Stimulated activated CD8-positive, alpha-beta memory T cell treated with anti-CD3 and anti-CD28 coated beads, Interleukin-7, amount 100 ng/mL, for 24 hours (primary cell): ENCODE measurements at places on chromosomes 5 and 9.

DNA sequence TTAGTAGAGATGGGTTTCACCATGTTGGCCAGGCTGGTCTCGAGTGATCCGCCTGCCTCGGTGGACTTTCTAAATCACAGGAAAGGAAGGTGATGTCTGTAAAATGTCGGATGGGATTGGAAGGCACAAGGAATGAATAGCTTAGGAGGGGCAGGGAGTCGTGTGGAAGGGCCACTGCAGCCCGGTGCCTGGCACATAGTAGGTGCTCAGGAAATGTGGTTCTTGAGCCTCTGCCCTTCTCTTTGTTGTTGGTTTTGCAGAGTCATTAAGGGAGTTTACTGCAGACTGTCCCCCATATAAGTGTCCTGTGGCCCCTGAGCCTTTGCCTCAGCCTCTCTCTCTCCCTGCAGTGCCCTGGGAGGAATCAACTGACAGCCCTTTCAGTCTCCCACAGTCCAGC, 11.8 kb downstream of the NEK6 start:
- no peak for DNase-seq

DNA sequence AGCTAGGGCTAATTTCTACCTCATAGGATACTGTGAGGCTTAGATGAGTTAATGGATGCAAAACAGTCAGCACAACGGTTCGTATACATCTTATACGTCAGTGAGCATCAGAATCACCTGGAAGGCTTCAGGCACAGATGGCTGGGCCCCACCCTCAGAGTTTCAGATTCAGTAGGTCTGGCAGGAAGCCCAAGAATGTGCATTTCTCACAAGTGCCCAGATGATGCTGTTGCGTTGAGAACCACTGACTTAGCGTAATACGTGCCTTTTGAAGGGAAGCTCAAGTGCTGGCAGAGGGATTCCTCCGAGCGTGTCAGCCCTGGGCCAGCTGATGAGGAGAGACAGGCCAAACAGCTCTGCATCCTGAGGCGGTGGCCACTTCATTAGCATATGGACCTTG, 117.1 kb upstream of the WWC1 start:
- no peak for DNase-seq

GRCh38 chr5:6322163-6322713, 56.1 kb downstream of the MED10 start:
- no peak for DNase-seq

- DNase-seq: no peak
Measured at GRCh38 chr5:9479361-9479760, 66.5 kb downstream of the SEMA5A start.

- DNase-seq: no peak
Measured at GRCh38 chr9:5879419-5880181, 11.1 kb upstream of the MLANA start.

- DNase-seq: no peak
Measured at GRCh38 chr9:109286571-109286977, 34.3 kb downstream of the EPB41L4B start.

- DNase-seq: no peak
Measured at GRCh38 chr5:66642538-66642937, 46.3 kb downstream of the MAST4 start.

DNA sequence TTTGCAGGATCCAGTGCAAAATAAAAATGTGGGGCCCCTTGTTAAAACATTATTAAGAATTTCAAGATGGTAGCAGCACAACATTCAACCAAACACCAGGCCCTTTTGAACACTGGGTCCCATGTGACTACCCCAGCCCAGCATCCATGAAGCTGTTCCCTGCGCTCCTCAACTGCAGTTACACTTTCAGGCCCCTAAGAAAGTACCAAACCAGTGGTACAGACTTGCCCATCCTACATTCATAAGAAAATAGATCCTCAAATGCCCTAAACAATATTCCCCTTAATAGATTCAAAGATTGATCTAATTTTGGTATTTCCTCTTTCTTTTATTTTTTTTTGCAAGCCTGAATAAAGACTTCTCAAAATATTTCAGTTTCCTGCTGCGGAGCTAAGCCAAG, 201.7 kb downstream of the EFNA5 start:
- no peak for DNase-seq

DNA sequence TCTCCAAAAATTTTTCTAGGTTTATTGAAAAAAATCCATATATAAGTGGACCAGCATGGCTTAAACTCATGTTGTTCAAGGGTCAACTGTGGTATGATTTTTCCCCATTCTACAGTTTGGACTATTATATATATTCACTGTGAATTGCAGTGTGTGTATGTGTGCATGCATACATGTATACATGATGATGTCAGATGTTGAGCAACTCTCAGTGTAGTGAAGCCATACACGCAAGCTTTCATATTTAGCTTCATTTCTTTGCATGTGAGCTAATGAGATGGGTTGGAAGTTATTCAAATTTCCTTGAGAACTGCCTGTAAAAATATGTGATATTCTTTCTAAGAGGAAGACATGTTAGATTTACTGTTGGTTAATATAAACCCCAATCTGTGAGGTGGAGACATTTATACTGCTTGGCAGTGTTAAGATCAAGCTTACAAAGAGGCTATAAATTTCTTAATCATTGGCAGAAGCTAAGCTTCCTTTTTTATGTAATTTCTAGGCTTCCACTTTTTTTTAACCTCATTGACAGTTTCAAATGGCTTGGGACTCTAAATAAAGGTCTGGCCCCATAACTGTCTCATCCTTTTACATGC, 134.8 kb downstream of the GABRG2 start:
- no peak for DNase-seq

DNA sequence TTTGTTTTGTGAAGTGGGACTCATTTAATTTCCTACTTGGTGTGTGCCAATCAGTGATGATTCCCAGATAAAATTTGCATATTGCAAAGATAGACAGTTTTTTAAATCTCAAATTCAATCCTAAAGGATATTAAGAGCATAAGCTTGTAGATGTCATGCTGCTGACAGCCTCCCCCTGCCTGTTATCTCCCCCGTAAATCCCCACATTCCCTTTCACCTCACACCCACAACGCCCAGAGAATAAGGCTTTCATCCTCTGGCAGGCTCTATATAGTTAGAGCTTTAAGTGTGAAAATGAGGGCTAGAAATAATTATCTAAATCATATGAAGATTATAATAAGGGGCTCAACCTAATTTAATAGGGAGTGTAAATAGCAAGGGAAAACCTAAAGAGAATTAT, 265.0 kb downstream of the TRPM3 start:
- DNase-seq: no peak

GRCh38 chr5:62282064-62282463, 23.9 kb upstream of the KIF2A start:
- DNase-seq: no peak

DNA sequence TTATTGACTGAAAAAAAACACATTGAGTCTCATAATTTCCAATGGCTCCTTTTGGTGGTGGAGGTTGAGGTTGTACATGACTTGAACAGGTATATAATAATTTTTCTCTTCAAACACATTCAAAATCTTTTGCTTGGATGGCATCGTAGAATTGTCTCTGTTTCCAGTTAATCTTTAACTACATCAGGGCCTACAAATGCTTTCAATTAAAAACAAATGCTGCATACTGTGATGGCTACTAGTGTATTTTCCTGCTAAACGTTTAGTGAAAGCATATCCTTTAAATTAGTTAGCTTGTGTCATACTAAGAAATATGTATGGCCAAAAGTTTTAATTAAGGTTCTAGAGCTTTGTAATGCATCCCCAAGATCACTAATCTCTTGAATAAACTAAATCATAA, 313.8 kb downstream of the SLF1 start:
- no peak for DNase-seq

DNA sequence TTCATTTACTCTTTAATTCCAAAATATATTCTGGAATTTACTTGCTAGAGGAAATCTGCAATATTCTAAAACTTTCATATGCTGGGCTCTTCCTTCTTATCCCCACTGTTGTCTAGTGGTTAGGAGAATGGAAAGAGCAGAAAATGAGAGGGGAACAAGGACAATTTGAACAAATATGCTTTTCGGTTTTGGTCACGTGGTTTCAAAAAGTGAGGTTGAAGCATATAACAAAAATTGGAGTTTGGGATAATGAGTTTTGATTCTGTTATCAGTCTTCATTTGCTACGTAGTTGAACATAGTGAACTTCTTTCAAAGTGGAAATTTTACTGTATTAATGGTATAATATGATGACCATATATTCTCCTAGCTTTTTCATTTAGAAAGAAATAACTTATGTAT, 71.5 kb downstream of the CAMK4 start:
- DNase-seq: no peak

- no peak for DNase-seq
Measured at GRCh38 chr5:35230038-35230611, at the start of gene PRLR. Gene PRLR (minus strand): TSS chr5:35230487. CDS start chr5:35089620, 140,867 bp downstream.

DNA sequence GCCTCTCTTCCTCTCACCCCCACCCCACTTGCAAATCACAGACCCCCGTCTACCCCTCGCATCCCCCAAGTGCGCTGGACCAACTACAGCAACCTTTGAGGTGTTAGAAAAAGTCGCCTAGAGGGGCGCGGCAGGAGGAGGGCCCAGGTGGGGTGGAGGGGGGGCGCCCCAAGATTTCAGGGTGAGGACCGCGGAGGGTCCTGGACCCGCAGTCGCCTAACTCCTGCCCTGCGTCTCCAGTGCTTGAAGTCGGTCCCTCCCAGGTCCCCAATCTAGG, 379 bp upstream of the EGFLAM start:
- DNase-seq: no peak

- DNase-seq: no peak
Measured at GRCh38 chr5:153807801-153808200, 230.9 kb downstream of the FAM114A2 start.

GRCh38 chr5:54146390-54146789, 164.0 kb downstream of the ARL15 start:
- DNase-seq: no peak

GRCh38 chr5:172600571-172600970, 40.5 kb upstream of the NEURL1B start:
- no peak for DNase-seq

DNA sequence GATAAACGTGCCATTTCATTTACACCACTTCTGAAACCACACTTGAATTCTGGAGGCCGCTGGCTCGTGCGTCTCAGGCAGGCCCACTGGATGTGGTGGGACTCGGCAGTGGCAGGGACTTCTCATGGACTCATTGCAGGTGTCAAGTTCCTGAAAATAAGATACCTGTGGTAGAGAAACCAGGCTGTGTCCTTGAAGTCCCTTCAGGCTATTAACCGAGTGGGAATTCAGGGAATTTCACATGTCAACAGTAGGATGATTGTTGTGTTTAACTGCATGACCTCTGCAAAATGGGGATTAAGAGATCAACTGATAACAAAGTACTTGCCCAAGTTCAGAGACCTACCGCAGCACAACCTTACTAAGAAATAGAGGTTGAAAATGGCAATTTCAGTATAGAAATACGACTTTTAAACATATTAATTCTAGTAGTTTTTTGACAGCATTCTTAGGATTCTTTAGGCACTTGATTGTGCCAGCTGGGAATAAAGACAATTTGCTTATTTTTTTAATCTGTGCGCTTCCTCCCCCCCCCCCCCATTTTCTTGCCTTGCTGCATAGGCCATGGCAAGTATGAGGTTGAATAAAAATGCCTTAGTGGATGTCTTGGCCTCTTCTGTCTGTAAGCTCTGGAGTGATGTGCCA, 26.8 kb downstream of the TRIP13 start:
- no peak for DNase-seq

DNA sequence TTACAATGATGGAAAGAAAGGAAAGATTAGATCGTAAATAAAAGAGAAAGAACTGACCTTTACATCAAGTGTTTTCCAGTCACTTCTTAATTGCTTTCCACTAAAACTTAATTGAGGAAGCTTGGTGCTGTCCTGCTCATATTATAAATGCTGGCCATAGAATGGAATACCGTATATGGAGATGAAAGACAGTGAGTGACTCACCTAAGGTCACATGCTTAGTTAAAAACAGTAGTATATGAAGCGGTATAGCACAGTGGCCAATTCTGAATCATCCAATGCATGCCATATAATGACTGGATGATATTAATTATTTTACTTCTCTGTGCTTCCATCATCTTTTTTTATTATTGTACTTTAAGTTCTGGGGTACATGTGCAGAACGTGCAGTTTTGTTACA, 482.4 kb upstream of the SGCD start:
- DNase-seq: no peak

GRCh38 chr5:151080613-151081430, at the start of gene TNIP1:
Gene TNIP1 (minus strand): TSS chr5:151081034. CDS start chr5:151065095, 15,939 bp downstream.
- peak; percentile 90 for DNase-seq

DNA sequence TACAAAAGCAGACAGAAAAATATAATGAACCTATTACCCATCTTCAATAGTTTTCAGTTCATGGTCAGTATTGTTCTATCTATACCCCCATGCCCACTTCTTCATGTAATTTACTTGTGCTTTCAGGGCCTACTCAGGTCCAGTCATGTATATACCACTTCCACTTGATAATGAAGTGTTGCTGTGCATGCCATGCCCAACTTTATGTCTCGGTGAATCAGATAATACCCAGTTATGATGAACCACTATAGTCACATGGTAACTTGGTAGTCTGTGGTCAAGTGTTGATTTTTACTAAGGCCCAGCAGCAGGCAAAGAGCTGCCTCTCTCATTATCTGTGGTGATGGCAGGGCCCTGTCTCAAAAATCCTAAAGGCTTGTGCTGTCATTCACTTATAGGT, 70.7 kb upstream of the IL33 start:
- no peak for DNase-seq

DNA sequence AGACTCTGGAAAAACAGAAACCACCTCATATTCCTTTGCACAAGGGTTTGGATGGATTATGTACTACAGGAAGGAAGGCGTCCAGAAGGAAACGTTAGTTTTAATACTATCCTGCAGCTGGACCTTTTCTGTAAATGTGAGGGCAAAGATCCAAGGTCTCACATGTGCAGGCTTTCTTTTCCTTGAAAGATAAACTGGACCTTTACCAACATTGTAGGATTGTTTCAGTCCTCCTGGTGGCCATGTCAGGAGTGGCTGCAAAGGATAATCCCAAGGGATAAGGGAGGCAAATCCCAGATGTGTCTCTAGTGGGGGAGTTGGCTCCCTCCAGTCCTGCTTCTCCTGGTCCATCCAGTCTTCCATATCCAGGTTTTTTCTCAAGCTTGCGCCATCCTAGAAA, 397.5 kb downstream of the HTR1A start:
- no peak for DNase-seq

DNA sequence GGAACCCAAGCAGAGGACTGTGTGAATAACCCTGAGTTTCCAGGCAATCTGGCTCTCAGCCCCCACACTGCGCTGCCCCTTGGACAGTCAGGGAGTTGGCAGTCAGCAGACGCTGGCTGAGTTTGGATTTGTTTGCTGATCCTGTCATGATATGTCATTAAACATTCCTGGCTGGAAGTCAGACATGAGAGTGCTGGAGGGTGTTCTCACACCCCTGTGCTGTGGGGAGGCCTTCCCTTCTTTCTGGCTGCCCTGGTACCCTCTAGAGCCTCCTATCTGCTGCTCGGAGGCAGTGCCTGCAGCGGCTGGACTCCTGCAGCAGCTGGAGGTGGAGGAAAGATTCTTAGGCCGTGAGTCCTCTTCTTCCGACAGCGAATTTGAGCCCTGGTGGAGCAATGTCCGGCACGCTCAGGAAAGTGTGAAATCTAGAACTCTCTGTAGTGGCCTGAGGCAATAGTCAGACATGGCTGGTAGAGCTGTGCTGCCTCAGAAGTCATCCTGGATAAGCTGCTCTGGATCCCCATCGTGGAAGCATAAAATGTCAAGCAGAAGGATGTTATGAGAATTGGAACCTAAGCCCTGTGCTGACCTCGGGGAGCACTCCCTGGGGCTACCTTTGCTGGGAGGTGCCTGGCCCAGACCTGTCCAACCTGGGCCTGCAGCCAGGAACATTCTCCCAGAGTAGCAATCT, 72.0 kb downstream of the PDE8B start:
- no peak for DNase-seq
